ENCODE measurements at places on chromosomes 11 and 22. TPM values are rescaled to one million over a fixed set of nuclear protein-coding genes. Genes with fewer than 3 reads are reported as not detected.

MUC2 gene
- not detected for total RNA-seq

GLYAT gene
- total RNA-seq, result 1.7 TPM

GNAZ gene
- 19.2 TPM for total RNA-seq

OR10D3 gene
- not detected for total RNA-seq

PLEKHB1 gene
- total RNA-seq, result 193 TPM

PACSIN3 gene
- 59.4 TPM for total RNA-seq

IGLL1 gene
- total RNA-seq, result not detected

OR2AG1 gene
- not detected for total RNA-seq

GRM5 gene
- total RNA-seq, result not detected

DEFB131B gene
- total RNA-seq, result not detected

TSSK2 gene
- not detected for total RNA-seq

TRIM49 gene
- total RNA-seq, result not detected

UBQLNL gene
- total RNA-seq, result 1.2 TPM

NPAS4 gene
- 0.42 TPM for total RNA-seq

BAIAP2L2 gene
- 1.3 TPM for total RNA-seq

ATF4 gene
- total RNA-seq, result 394 TPM

PIWIL4 gene
- total RNA-seq, result 7.2 TPM

MFRP gene
- total RNA-seq, result not detected

KDM4F gene
- total RNA-seq, result not detected

PANX3 gene
- not detected for total RNA-seq

MPZL2 gene
- 15.1 TPM for total RNA-seq

CASP1 gene
- total RNA-seq, result 9.2 TPM

ZNF214 gene
- total RNA-seq, result 4.9 TPM

SLC22A8 gene
- not detected for total RNA-seq

RASSF10 gene
- not detected for total RNA-seq

APOBEC3B gene
- total RNA-seq, result not detected

MUC5AC gene
- not detected for total RNA-seq

TBX10 gene
- not detected for total RNA-seq

PIH1D2 gene
- total RNA-seq, result 2.2 TPM

KRTAP5-9 gene
- 2.1 TPM for total RNA-seq

ALDH3B1 gene
- 80.4 TPM for total RNA-seq

ARRB1 gene
- total RNA-seq, result 38.2 TPM

KLHDC7B gene
- total RNA-seq, result not detected

CSRP3 gene
- not detected for total RNA-seq

SGSM1 gene
- total RNA-seq, result 0.98 TPM

All from tibial nerve (tissue), 4 donors.